ENCODE measurements at places on chromosomes 16 and 17.

DNA sequence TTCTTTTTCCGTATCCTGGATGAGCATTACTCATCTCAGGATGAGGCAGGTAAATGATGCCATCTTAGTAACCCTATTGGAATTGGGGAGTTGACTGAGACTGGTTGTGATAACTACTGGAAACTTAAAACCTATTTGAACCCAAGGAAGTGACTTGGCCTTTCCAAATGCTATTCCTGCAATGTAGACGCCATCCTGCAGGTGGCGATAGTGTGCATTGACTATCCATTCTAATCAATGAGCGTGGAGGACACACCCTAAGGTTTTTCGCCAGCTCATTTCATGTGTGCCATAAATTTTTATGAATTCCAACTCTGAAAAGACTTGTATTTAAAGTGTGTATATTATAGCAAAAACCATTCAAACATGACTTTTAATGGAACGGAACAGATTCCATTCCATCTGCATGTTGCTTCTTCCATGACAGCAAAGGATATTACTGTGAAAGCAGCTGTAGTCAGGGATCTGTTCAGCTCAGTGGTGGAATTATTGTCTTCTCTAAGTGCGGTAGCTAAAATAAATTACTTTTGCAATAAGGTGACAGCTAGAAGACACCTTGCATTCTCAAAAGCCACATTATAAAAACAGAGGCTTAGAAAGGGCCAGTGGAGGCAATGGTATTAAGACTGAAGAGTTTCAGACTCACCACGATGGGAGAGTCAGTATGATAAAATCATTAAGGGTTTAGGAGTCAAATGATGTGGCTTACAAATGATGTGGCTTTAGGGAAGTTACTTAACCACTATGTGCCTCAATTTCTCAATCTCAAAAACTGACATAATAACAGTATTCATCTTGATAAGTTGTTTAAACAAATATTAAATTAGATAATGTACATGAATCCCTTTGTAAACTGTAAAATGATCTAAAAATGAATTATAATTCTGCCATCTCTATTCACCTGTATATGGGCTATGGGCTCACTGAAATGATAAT, 55.5 kb downstream of the SYT17 start:
- peak; percentile 61 for DNase-seq

DNA sequence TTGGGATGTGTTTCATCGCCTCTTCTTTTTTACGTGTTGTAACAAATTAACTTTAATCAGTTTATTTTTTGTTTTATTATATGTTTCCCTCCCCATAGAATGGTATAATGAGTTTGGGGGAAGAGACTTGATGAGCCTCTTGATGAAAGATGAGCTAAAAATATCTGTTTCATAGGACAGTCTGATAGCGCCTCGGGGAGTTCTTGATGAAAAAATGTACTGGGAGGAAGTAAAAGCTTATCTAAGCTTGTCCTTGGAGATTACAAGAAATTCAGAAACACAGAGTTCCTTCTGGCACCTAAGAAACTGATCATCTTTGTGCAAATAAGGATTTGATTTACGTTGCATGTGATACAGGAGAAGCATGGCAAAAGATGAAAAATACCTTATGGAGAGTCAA, 350.2 kb upstream of the CDH8 start:
- DNase-seq, result no peak

- no peak for DNase-seq
Observed at GRCh38 chr17:57228911-57229310, 27.4 kb upstream of the MSI2 start.

DNA sequence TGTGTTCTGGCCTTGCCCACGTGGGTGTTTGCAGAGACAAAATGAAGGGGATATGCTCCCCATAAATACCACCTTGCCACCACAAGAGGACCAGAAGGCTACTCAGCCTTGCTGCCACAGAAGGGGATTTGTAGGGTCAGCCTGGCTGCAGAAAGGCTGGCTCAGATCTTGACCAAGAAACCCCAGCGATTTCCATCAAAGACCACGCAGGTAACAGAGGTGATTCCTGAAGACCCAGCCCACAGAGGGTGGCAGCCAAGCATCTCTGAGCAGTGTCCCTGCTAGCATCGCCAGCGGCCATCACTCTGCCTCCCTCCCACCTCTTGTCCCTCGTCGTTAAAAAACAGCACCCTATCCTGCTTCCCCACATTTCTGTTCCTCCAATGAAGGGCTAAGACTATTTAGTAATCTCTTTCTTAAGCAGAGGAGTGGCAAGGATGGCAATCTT, 54.9 kb downstream of the BEAN1 start:
- no peak for DNase-seq

DNA sequence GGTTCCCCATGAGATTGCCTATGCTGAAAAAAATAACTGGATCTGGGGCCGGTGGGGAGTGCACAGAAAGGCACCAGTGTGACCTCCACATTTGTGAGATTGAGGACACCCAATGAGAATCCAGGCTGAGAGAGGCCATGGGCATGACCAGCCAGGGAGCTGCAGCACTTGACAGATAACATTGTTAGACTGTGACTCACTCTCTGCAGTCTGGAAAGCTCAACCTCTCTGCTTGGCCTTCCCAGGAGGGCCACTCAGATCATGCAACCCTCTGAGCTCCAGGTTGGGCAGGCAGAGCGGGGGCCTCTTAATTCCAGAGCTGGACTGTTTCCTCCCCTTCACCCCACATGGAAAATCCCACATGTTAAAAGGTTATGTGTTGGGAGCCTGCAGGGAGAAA, 30.1 kb downstream of the FZD2 start:
- DNase-seq, result peak; percentile 96

DNA sequence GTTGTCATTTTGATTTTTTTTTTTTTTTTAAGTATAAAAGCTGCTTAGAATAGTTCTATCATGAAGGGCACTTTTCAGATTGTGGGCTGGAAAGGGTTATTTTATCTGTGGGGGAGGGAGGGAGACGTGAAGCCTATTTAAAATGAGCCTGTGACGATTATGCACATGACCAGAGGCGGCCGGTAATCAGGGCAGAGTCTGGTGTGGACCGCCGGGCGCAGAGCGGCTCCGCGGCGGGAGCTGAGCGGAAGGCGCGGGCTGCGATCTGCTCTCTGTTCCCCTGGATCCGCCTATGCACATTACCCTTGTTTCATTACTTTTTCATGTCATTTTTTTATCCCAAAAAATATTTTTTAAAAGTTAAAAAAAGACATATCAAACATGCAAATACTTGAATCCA, 23.5 kb downstream of the TMC6 start:
- no peak for DNase-seq

- no peak for DNase-seq
Observed at GRCh38 chr16:86259499-86259898, 250.8 kb upstream of the FOXF1 start.

GRCh38 chr17:75681289-75681688, 14.2 kb downstream of the SAP30BP start:
- no peak for DNase-seq

GRCh38 chr16:86424398-86424797, 85.9 kb upstream of the FOXF1 start:
- no peak for DNase-seq

DNA sequence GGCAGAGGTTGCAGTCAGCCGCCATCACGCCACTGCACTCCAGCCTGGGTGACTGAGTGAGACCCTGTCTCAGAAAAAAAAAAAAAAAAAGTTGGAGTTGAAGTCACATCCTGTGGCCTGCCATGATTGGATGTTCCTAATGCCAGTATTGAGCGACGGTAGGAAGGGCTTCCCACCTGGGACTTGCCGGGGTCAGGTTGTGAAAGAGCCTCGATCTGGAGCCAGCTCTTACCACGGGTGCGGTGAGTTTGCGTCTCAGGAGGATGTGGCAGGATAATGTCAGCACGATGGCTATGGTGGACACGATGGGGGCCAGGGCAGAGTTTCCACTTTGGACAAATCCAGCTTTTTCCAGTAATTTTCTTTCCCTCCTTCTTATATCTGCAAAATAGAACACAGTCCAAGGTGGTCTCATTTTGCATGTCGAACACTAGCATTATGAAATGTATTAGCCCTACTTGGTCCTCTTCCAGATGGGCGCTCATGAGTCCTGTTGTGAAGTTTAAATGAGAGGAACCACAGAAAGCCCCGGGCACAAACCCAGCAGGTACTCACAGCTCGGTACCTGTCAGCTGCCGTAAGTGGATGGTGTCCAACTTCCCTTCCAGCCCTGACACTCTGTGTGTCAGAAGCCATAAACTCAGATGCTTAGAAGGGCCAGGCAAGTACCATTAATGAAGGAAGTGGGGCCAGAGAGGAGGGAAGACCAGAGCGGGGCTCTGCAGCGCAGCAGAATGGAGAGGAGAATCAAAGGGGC, 22.2 kb downstream of the ABCC12 start:
- no peak for DNase-seq

DNA sequence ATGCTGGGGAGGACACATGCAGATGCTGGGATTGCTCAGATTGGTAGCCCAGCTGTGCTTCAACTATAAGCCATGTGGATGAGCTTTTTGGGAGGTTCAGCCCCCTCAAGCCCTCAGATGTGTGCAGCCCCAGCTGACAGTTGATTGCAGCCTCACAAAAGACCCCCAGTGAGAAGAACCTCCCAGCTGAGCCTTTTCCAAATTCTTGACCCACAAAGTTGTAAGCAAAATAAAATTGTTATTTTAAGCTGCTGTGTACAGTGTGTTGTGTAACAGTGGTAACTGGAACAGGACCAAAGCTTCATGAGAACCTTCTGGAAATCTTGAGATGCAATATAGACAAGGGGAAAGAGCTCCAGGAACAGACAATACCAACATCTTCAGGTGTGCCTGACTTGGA, 156.8 kb upstream of the IRX3 start:
- DNase-seq, result no peak

- no peak for DNase-seq
Observed at GRCh38 chr17:73566905-73567782, 77.1 kb downstream of the SDK2 start.

- DNase-seq, result no peak
Observed at GRCh38 chr17:1890758-1891450, 61.1 kb downstream of the RPA1 start.

DNA sequence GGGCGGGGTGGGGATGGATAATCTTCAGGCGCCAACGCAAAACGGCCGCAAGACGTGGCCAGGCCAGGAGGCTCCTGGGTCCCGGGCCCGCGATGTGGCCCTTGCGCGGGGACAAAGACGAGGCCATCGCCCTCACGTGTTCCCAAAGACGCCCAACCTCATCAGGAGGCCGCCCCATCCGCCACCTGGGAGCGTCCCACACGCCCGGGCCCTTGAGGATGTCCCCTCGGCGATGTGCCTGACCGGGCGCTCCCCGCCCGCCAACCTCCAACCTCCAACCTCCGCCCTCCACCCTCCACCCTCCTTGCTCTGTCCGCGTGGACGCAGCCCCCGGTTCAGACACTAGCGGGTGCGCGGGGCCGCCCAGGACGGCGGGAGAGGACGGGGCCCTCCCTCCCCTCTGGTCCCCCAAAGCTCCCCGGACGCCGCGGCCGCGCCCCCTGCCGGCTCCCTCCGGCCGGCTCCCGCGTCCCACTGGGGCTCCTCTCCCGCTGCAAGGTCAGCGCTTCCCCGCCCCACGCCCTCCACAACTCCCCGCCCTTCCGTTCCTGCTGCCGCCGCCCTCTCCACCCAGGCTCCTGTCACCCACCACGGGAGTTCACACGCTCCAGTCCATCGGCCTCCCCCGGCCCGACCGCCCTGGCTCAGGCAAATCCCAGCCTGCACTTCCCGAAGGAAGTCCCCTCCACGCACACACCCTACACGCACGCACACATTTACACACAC, 250.8 kb upstream of the RPL38 start:
- DNase-seq, result no peak

GRCh38 chr16:82195917-82196494, 26.0 kb upstream of the MPHOSPH6 start:
- no peak for DNase-seq

DNA sequence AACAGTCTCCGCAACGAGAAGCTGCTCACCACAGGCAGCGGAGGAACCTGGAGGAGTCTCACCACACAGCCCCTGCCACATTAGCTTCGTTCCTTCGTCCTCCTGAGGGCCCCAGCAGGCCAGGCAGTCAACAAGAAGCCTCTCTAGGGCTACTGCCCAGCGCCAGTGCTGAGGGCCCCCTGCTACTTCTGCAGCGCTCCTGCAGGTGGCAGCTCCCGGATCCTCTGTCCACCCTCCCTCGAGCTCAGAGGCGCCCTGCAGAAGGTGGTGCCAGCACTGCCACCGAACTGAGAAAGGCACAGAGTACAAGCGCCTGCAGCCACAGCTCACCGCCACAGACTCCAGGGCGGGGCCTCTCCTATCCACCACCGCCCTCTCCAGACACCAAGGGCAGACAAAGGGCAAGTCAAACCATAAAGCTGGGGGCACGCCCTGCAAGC, 27.3 kb downstream of the KDM8 start:
- DNase-seq, result no peak

DNA sequence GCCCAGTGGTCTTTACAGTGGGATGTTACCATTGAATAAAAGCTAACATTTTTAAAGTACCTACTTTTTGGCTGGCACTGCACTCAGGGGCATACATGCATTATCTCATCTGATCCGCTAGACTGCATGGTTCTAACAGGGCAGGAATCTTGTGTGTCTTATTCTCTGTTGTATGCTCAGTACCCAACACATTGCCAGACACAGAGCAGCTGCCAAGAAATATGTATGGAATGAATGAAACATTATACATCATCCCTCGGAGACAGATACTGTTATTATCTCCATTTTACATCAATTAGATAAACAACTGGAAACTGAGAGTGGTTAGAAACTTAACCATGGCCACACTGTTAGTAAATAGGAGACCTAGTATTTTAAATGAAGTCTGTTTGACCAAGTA, 74.1 kb upstream of the CDH11 start:
- no peak for DNase-seq

- DNase-seq, result no peak
Observed at GRCh38 chr17:72171703-72172667, 51.2 kb downstream of the SOX9 start.
